Activated CD4-positive, alpha-beta memory T cell treated with anti-CD3 and anti-CD28 coated beads, Interleukin-2, amount 10 ng/mL, durations not matched to agents 7 days and 5 days (primary cell): ENCODE measurements at places on chromosomes 7 and 10. TPM values are rescaled to one million over a fixed set of nuclear protein-coding genes. Genes with fewer than 3 reads are reported as not detected.

DNA sequence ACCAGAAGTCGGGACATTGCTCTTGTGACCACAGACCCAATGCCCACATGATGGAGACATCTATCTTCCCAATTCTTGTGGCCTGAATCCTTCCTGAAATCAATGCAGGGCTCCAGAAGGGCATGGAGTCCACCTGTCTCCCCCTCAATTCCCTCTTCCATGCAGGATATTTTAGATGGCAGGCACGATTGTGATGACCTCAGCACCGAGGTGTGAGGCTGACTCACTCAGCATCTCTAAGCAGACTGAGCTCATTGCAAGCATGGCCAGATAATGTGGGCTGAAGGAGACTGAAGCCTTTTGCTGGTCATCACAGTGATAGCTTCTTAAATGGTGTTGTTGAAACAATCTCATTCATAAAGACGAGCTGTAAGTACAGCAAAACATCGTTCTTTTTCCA, 374.9 kb upstream of the PODXL start:
- H3K36me3 ChIP-seq: no peaks in the 10 kb centered on the region
- no peak for DNase-seq
- H3K4me1 ChIP-seq: no peaks in the 10 kb centered on the region

DNA sequence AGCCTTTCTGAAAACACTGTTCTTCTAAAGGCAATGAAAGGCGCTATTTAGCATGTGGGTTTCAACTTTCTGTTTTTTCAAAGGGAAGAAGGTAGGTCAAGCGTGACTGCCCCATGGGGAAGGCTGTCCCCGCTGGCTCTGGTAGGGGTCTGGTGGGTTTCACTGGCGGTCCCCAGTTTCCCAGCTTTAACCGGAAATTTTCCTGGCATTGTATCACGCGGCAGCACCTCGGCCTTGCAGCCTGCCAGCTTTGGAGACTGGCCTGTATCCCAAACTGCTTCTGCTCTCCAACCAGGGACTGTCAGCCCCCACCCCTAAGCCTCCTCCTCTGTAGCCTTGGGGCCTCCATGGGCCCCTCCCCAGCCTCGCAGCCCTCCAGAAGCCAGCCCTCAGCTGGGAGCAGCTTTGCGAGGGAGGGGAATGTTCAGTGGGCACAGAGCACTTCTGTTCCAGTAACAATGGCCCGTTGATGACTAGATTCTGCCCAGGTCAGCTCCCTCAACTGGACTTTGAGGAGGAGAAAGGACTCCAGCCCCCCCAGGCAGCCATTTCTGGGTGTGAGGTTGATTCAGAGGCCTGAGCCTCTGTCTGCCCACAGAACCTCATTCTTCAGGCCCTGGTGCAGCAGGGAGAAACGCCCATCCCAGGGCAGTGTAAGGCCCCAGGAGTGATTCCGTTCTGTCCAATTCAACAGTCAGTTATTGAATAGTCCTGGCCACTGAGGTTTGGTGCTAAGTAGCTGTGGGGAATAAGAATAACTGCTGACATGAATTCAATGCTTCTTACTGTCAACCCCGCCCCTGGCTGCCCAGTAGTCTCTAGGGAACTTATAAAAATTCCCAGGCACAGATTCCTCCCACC, 17.1 kb downstream of the CHST3 start:
- no peak for DNase-seq
- no peaks in the 10 kb centered on the region for H3K36me3 ChIP-seq
- H3K4me3 ChIP-seq: no peak overlapping the region

MRPS24 gene
- 76.5 TPM for total RNA-seq

ANKRD61 gene
- 0.20 TPM for total RNA-seq

GRCh38 chr7:100678291-100678984, 4.9 kb downstream of the GNB2 start:
- H3K27ac ChIP-seq: peak overlapping the region; percentile 71
- no peaks in the 10 kb centered on the region for H3K27me3 ChIP-seq
- peaks cover 36% of the 10 kb centered on the region for H3K4me1 ChIP-seq
- DNase-seq: no peak

PLPP4 gene
- not detected for total RNA-seq

DNA sequence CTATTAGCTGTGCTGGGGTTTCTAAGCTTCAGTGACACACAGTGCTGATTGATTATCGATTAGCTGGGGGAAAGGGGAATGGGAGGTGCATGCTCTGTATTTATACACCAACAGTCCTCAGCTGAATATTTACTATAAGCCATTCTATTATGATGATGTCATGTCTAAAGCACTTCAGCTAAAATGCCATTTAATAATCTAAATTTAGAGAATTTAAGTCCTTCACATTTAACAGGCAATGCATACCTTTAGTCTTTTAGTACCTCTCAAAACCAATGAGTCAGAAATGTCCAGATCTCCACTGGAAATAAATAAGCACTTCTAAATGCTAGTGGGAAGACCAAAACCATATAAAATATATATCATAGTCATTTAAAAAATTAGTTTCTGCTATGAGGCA, 24.6 kb downstream of the RPP38 start:
- H3K36me3 ChIP-seq: peaks cover 43% of the 10 kb centered on the region
- H3K27ac ChIP-seq: peak overlapping the region; percentile 82
- peaks cover 56% of the 10 kb centered on the region for H3K4me1 ChIP-seq
- no peak for DNase-seq
- H3K27me3 ChIP-seq: no peaks in the 10 kb centered on the region

GRCh38 chr10:101875068-101875688, 31.6 kb upstream of the KCNIP2 start:
- H3K36me3 ChIP-seq: peaks cover 4% of the 10 kb centered on the region
- H3K27ac ChIP-seq: no peak overlapping the region
- no peak for DNase-seq
- peaks cover 15% of the 10 kb centered on the region for H3K4me1 ChIP-seq
- no peaks in the 10 kb centered on the region for H3K27me3 ChIP-seq
- no peak overlapping the region for H3K4me3 ChIP-seq

DNA sequence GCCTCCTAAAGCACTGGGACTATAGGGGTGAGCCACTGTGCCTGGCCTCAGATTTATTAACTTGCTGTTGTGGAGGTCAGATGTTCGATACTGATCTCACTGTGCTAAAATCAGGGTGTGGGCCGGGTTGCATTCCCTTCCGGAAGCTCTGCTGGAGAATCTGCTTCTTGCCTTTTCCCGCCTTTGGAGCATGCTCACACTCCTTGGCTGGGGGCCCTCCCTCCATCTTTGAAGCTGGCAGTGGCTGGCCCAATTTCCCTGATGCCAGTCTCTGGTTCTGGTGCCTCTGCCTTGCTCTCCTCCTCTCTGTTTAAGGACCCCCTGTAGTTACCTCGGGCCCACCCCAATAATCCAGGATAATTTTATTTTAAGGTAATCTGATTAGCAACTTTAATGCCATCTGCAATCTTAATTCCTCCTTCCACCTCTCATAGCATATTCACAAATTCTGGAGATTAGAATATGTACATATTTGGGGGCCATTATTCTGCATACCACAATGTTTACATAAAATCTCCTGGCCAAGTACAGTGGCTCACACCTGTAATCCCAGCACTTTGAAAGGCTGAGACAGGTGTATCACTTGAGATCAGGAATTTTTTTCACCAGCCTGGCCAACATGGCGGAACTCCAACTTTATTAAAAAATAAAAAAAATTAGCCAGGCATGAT, 7.9 kb upstream of the PITRM1 start:
- H3K4me3 ChIP-seq: no peak overlapping the region
- no peaks in the 10 kb centered on the region for H3K4me1 ChIP-seq
- H3K27ac ChIP-seq: no peak overlapping the region
- DNase-seq: no peak

- no peak for DNase-seq
- no peaks in the 10 kb centered on the region for H3K4me1 ChIP-seq
These were observed 17.7 kb downstream of the ACSM6 start for GRCh38 chr10:95211606-95212279.

- no peaks in the 10 kb centered on the region for H3K36me3 ChIP-seq
- no peak overlapping the region for H3K4me3 ChIP-seq
- H3K4me1 ChIP-seq: no peaks in the 10 kb centered on the region
- DNase-seq: no peak
- no peak overlapping the region for H3K27ac ChIP-seq
These were observed 262.2 kb upstream of the INHBA start for GRCh38 chr7:41964849-41965745.
